ENCODE measurements at places on chromosomes 16 and 17. TPM values are rescaled to one million over a fixed set of nuclear protein-coding genes. Genes with fewer than 3 reads are reported as not detected.
A peak's percentile ranks its signal among the peaks of the same experiment; 100 is the strongest.

SPNS3 gene
- total RNA-seq: not detected

PRSS22 gene
- total RNA-seq: not detected

CDH5 gene
- 21.1 TPM for total RNA-seq

KRTAP9-1 gene
- total RNA-seq: not detected

TERB1 gene
- total RNA-seq: not detected

GRCh38 chr17:44065668-44066203 is 735 bp downstream of the LSM12 start:
- peaks cover 6% of the 10 kb centered on the region for H3K36me3 ChIP-seq
- H3K4me3 ChIP-seq: peak overlapping the region; percentile 93
- no peak for DNase-seq

DNA sequence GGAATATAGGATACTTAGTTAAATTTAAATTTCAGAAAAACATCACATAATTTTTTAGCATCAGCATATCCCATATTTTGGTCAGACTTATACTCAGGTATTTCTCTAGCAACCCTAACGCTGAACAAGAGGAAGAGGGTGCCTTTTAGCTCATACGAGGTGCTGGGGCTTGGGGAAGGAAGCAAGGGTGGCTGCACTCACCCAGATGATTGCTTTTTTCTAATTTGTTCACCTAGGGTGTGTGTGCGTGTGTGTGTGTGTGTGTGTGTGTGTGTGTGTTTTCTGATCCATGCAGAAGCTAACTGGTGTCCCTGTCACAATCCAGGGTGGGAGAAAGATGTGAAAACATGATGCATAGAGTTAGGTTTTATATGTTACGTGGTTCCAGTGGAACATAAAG is 81.2 kb downstream of the WNT3 start:
- H3K27ac ChIP-seq: no peak overlapping the region
- no peaks in the 10 kb centered on the region for H3K27me3 ChIP-seq
- no peak for DNase-seq
- H3K4me3 ChIP-seq: no peak overlapping the region
- no peaks in the 10 kb centered on the region for H3K4me1 ChIP-seq
- no peaks in the 10 kb centered on the region for H3K36me3 ChIP-seq

GRCh38 chr17:51184124-51184523 is 17.9 kb downstream of the NME2 start:
- no peak overlapping the region for H3K4me3 ChIP-seq
- H3K27me3 ChIP-seq: no peaks in the 10 kb centered on the region
- H3K27ac ChIP-seq: no peak overlapping the region
- no peaks in the 10 kb centered on the region for H3K4me1 ChIP-seq
- DNase-seq: no peak
- peaks cover 4% of the 10 kb centered on the region for H3K36me3 ChIP-seq

GRCh38 chr17:34009912-34010311 is 245.2 kb upstream of the CCL2 start:
- DNase-seq: no peak
- no peaks in the 10 kb centered on the region for H3K36me3 ChIP-seq
- H3K27ac ChIP-seq: no peak overlapping the region
- no peaks in the 10 kb centered on the region for H3K27me3 ChIP-seq
- no peak overlapping the region for H3K4me3 ChIP-seq
- no peaks in the 10 kb centered on the region for H3K4me1 ChIP-seq

DNA sequence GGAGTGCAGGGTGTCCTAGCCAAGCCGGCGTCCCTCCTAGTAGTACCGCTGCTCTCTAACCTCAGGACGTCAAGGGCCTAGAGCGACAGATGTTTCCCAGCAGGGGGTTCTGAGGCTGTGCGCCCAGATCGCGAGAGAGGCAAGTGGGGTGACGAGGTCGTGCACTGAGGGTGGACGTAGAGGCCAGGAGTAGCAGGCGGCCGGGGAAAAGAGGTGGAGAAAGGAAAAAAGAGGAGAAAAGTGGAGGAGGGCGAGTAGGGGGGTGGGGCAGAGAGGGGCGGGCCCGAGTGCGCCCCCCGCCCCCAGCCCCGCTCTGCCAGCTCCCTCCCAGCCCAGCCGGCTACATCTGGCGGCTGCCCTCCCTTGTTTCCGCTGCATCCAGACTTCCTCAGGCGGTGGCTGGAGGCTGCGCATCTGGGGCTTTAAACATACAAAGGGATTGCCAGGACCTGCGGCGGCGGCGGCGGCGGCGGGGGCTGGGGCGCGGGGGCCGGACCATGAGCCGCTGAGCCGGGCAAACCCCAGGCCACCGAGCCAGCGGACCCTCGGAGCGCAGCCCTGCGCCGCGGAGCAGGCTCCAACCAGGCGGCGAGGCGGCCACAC is at the start of gene MMP2:
MMP2 (plus strand) TSS at position 372 of the 603 bp plus-strand sequence. CDS start 282 bp downstream, outside the sequence.
- H3K27me3 ChIP-seq: no peaks in the 10 kb centered on the region
- DNase-seq: no peak
- peak within 1 kb of the TSS; percentile 74 for H3K27ac ChIP-seq
- H3K4me1 ChIP-seq: peaks cover 60% of the 10 kb centered on the region
- peak within 1 kb of the TSS; percentile 87 for H3K4me3 ChIP-seq

GRCh38 chr17:32259586-32259985 is 6.0 kb upstream of the RHBDL3 start:
- no peaks in the 10 kb centered on the region for H3K36me3 ChIP-seq
- H3K27ac ChIP-seq: no peak overlapping the region
- DNase-seq: no peak
- H3K4me1 ChIP-seq: no peaks in the 10 kb centered on the region
- no peaks in the 10 kb centered on the region for H3K27me3 ChIP-seq

GRCh38 chr16:23290189-23291062 is 11.7 kb upstream of the SCNN1B start:
- DNase-seq: no peak
- no peak overlapping the region for H3K27ac ChIP-seq
- no peaks in the 10 kb centered on the region for H3K4me1 ChIP-seq
- no peak overlapping the region for H3K4me3 ChIP-seq

All from thoracic aorta (tissue), 2 donors.